Central memory CD8-positive, alpha-beta T cell (primary cell): ENCODE measurements at places on chromosomes 4 and X.

GRCh38 chr4:188955066-188955465, 815.8 kb downstream of the TRIML1 start:
- no peak overlapping the region for H3K4me3 ChIP-seq
- H3K27me3 ChIP-seq, result no peaks in the 10 kb centered on the region
- H3K27ac ChIP-seq, result no peak overlapping the region
- no peaks in the 10 kb centered on the region for H3K4me1 ChIP-seq

DNA sequence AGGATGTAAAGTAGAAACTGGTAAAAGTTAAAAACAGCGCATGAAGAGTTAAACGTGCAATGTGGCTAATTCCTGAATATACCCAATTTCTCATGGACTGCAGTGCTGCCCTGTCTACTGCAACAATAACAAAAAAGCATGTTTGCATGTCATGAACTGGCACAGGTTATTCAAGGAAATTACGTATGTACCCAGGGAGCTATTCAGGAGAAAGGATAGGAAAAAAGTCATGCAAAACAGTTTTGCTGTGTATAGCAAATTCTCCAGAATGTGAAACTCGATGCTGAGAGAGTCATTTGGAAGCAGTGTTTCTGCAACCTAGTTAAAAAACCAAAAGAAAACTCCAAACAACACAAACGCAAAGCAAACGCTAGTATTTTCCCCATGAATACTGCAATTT, 381.5 kb upstream of the PRKX start:
- no peak for DNase-seq
- no peak overlapping the region for H3K27ac ChIP-seq
- no peaks in the 10 kb centered on the region for H3K27me3 ChIP-seq
- H3K4me1 ChIP-seq, result no peaks in the 10 kb centered on the region

DNA sequence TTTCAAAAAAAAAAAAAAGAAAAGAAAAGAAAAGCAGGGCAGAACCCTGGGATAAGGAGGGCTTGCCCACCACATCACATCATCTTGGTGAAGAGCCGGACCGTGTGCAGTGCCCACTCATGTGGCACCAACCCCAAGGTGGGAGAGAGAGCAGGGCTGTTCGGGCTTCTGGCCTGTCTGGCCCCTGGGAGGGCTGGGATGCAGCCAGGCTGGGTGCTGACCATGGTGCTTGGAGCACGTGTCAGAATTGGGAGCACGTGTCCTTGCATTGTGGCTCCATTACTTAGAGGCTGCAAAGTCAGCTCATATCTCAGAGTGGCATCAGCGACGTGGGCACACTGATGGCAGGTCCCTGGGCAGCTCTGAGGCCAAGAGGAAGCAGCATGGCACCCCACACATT, 100.9 kb upstream of the AFAP1 start:
- H3K4me3 ChIP-seq, result no peak overlapping the region
- no peak for DNase-seq
- no peaks in the 10 kb centered on the region for H3K36me3 ChIP-seq
- H3K27ac ChIP-seq, result no peak overlapping the region
- peaks cover 4% of the 10 kb centered on the region for H3K4me1 ChIP-seq

- no peak overlapping the region for H3K27ac ChIP-seq
- peaks cover 47% of the 10 kb centered on the region for H3K27me3 ChIP-seq
- no peak for DNase-seq
- peaks cover 2% of the 10 kb centered on the region for H3K36me3 ChIP-seq
- no peaks in the 10 kb centered on the region for H3K4me1 ChIP-seq
Observed at GRCh38 chrX:39541881-39542280, 555.9 kb downstream of the BCOR start.

GRCh38 chr4:132587626-132588025, 561.5 kb upstream of the PCDH10 start:
- no peak for DNase-seq
- H3K4me3 ChIP-seq, result no peak overlapping the region
- H3K27me3 ChIP-seq, result no peaks in the 10 kb centered on the region
- H3K27ac ChIP-seq, result no peak overlapping the region
- no peaks in the 10 kb centered on the region for H3K36me3 ChIP-seq
- H3K4me1 ChIP-seq, result no peaks in the 10 kb centered on the region

- no peak overlapping the region for H3K4me3 ChIP-seq
- peaks cover 17% of the 10 kb centered on the region for H3K27me3 ChIP-seq
- H3K4me1 ChIP-seq, result no peaks in the 10 kb centered on the region
- no peak for DNase-seq
- H3K36me3 ChIP-seq, result no peaks in the 10 kb centered on the region
- no peak overlapping the region for H3K27ac ChIP-seq
Observed at GRCh38 chr4:89712141-89712540, 124.8 kb downstream of the SNCA start.

DNA sequence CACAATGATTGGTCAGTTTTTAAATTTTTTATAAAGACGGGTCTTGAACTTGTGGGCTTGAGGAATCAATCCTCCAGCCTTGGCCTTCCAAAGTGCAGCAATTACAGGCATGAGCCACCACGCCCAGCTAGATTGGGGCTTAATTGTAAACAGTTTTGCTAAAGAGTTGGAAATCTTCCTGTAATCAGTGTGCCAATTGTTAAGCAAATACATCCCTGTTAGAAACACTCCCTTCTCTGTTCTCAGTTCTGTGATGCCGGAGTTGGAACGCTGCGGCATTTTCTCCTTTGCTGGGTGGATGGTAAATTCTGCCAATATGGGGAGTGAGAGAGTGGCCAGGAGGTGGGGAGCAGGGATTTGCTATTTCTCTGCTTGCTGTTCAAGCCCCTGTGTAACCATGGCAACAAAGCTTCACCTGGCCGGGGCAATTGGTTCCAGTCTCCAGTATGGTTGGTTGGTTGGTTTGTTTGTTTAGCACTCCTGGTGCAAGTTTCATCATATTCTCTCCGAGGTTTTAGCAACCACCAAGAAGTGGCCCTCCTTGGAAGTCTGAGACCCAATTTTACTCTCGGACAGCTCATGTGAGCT, 3.0 kb upstream of the SPATA4 start:
- DNase-seq, result no peak
- peaks cover 15% of the 10 kb centered on the region for H3K27me3 ChIP-seq
- H3K4me1 ChIP-seq, result peaks cover 12% of the 10 kb centered on the region

DNA sequence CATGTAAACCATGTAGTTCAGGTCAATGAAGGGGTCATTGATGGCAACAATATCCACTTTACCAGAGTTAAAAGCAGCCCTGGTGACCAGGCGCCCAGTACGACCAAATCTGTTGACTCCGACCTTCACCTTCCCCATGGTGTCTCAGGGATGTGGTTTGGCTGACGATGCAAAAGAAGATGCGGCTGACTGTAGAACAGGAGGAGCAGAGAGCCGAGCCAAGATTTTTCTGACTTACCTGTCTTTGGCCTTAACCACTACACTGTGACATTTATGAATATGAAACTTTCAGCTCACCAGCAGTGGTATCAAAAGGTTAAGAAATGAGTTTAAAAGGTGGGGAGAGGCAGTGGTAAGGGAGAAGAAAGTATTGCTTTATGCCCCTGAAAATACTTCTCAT, 309.8 kb downstream of the BCOR start:
- no peak overlapping the region for H3K4me3 ChIP-seq
- H3K36me3 ChIP-seq, result no peaks in the 10 kb centered on the region
- H3K27me3 ChIP-seq, result no peaks in the 10 kb centered on the region
- H3K4me1 ChIP-seq, result no peaks in the 10 kb centered on the region

DNA sequence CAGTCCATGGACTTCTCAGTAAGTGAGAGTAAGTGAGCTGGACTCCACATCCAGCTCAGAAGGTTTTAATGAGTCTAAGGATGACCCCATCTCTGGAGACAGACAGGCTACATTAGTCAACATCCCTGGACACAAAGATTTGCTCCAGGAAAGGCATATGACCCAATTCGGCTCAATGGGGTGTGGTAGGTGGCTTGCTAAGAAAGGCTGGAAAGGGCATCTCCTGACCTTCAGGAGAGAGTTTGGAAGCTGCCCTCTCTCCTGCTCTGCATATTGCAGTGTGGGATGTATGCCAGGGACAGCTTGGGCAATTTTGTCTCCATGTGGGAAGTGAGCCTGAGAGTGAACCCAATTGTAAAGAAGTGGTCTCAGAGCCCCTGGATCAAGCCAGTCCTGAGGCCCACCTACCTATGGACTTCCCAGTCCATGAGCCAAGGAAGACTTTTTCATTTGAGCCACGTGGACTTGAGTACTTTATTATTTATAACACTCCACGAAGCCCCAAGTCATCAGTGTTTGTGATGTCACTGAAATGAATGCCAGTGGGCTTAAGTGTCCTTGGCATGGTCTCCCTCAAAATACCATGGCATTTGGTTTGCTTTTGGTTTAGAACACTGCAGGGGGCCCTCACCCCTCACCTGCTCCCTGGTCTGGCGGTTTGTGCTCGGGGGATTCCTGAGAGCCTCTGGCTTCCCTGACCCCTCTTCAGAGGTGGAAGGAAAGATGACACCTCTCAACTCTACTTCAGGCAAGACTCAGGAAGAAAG, 10.4 kb upstream of the ABLIM2 start:
- no peaks in the 10 kb centered on the region for H3K36me3 ChIP-seq
- H3K27ac ChIP-seq, result no peak overlapping the region
- H3K27me3 ChIP-seq, result peaks cover 25% of the 10 kb centered on the region
- DNase-seq, result no peak

DNA sequence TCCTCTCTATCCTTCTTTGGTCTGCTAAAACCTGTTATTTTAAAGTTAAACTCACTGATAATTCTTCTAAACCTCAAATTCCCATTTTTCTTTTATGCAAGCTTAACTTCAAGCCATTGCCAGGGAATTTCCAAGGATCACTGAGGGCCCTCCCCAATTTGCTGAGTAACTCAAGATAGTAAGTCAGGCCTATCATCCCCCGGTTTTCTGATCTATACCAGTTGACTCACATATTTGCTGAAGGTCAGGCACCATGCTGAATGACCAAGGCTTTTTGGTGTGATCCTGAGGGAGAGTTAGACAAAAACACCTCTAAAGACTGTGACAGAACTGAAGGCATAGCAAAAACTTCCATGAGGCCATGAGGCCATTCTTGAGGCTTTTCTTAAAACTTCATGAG, 1301.9 kb downstream of the PCDH7 start:
- no peaks in the 10 kb centered on the region for H3K4me1 ChIP-seq
- no peaks in the 10 kb centered on the region for H3K27me3 ChIP-seq
- H3K27ac ChIP-seq, result no peak overlapping the region
- H3K4me3 ChIP-seq, result no peak overlapping the region

GRCh38 chr4:7652451-7652881, 217.7 kb upstream of the PSAPL1 start:
- H3K27ac ChIP-seq, result peak overlapping the region; percentile 99
- no peaks in the 10 kb centered on the region for H3K27me3 ChIP-seq
- peak overlapping the region; percentile 36 for H3K4me3 ChIP-seq
- H3K36me3 ChIP-seq, result peaks cover 3% of the 10 kb centered on the region
- no peak for DNase-seq

DNA sequence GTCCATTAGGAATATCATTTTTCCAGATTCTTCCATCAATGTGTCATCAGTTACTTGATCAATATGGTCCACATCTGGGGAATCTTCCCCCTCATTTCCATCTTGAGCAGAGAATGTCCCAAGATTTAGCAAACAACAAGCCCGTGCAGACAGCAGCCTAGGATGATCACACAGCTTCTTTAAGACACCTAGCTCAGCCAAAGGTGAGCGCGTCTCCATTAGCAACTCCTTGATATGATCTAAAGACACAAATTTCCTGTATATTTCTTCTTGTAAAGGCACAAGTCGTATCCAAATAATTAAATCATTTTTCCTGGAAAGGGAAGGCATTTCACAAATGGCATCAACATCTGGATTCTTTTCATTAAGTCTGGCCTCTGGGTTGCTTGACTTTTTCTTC, 25.8 kb downstream of the PIN4 start:
- H3K4me3 ChIP-seq, result no peak overlapping the region
- peaks cover 10% of the 10 kb centered on the region for H3K36me3 ChIP-seq
- no peak overlapping the region for H3K27ac ChIP-seq
- H3K4me1 ChIP-seq, result no peaks in the 10 kb centered on the region
- DNase-seq, result no peak
- no peaks in the 10 kb centered on the region for H3K27me3 ChIP-seq

GRCh38 chrX:4670606-4671005, 957.2 kb upstream of the PRKX start:
- H3K27ac ChIP-seq, result no peak overlapping the region
- no peaks in the 10 kb centered on the region for H3K36me3 ChIP-seq
- no peak for DNase-seq
- H3K27me3 ChIP-seq, result no peaks in the 10 kb centered on the region

DNA sequence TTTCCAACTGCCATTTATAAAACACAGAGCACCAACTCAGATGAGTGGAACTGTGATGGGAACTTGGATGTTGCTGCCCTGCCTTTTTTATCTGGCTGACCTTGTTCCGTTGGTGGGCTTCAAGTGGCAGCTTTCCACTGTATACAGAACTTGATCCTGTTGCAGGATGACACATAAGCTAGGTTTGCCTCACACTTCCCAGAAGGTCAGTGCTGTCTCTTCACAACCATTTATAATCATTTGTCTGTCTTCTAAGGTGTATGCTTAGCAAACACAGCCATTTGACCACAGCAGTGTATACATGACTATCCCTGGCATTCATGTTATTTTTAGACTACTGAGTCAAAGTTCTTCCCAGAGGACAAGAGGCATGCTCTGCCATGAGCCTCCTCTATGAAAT, 20.3 kb downstream of the DGKK start:
- H3K27me3 ChIP-seq, result no peaks in the 10 kb centered on the region
- H3K4me3 ChIP-seq, result no peak overlapping the region
- no peaks in the 10 kb centered on the region for H3K36me3 ChIP-seq
- no peaks in the 10 kb centered on the region for H3K4me1 ChIP-seq

DNA sequence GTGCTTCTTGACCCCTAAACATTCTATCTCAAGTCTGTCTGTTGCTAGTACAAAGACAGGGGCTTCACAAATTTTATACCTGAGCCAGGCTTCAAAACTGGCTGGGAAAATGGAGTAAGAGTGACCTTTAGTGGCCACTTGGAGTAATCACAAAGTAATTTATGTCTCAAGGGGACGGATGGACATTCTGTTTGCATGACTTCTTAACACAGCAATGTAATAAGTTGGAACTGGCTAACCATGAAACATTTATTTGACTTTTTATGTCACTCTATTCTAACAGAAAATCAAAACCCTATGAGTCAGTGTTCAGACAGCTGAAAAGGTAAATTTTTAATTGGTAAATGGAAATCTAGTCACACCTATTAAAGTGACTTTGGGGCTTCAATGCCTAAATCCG, 600.6 kb downstream of the ANKRD50 start:
- H3K36me3 ChIP-seq, result peaks cover 2% of the 10 kb centered on the region
- no peak overlapping the region for H3K4me3 ChIP-seq
- no peaks in the 10 kb centered on the region for H3K27me3 ChIP-seq
- no peaks in the 10 kb centered on the region for H3K4me1 ChIP-seq
- DNase-seq, result no peak

- peaks cover 2% of the 10 kb centered on the region for H3K36me3 ChIP-seq
- H3K4me3 ChIP-seq, result no peak overlapping the region
- H3K27me3 ChIP-seq, result no peaks in the 10 kb centered on the region
- H3K27ac ChIP-seq, result no peak overlapping the region
- DNase-seq, result no peak
Observed at GRCh38 chr4:106809076-106809475, 227.0 kb downstream of the DKK2 start.

GRCh38 chr4:70269674-70270073, 27.3 kb downstream of the CSN3 start:
- H3K4me1 ChIP-seq, result no peaks in the 10 kb centered on the region
- H3K4me3 ChIP-seq, result no peak overlapping the region
- no peak overlapping the region for H3K27ac ChIP-seq
- no peak for DNase-seq
- no peaks in the 10 kb centered on the region for H3K36me3 ChIP-seq

- no peaks in the 10 kb centered on the region for H3K36me3 ChIP-seq
- DNase-seq, result no peak
- no peak overlapping the region for H3K4me3 ChIP-seq
Observed at GRCh38 chr4:150098214-150098613, 20.0 kb downstream of the DCLK2 start.
